ENCODE measurements at places on chromosomes 7 and 10.

GRCh38 chr10:131277278-131277677 lies 34.2 kb downstream of the TCERG1L start:
- no peak for DNase-seq

DNA sequence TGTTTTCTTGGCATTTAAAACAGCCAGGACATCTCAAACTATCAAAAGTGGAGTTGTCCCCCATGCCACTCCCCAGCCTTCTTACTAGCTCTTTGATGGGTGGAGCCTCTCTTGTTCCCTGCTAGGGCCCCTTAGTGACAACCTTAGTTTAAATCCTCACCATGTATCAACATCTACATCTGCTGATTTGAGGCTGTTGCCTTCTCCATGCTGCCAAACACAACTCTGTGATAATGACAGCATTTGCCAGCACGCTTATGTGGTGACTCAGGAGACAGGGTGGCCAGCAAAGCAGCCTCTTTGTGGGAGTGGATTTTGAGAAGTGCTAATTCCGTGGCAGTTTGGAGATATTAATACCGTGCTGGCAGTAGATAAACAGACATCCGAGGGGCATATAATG lies 145.4 kb downstream of the LRRC4 start:
- no peak for DNase-seq

DNA sequence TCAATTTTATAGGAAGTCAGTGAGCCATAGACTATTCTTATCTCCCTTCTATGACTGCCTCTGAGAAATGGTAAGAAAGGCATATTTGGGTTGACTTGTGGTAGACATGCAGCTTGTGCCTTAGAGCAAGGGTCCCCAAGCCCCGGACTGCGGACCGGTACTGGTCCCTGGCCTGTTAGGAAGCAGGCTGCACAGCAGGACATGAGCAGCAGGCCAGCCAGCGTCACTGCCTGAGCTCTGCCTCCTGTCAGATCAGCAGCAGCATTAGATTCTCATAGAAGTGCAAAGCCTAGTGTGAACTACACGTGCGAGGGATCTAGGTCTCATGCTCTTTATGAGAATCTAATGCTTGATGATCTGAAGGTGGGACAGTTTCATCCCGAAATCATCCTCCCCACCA lies 180.6 kb downstream of the SND1 start:
- DNase-seq = no peak

DNA sequence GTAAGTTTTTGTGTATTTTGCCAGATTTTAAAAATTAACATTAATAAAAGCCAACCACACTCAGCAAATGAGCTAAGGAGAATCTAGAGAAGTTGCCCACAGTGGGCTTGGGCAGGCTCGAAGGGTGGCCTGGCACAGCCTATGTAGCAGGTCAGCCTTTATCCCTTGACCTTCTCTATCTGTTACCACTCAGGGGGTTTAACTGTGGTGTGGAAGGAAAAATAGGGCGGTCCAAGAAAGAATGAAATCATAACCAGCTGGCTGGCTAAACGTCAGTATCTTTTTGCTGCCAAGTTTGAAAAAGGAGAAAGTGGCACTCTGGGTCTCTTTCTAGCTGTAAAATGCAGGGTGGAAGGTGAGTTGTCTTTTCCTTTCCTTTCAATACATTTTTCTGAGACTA lies 130.3 kb upstream of the ASAH2 start:
- DNase-seq = no peak

GRCh38 chr7:95545007-95545615 lies 51.2 kb downstream of the PDK4 start:
- no peak for DNase-seq

DNA sequence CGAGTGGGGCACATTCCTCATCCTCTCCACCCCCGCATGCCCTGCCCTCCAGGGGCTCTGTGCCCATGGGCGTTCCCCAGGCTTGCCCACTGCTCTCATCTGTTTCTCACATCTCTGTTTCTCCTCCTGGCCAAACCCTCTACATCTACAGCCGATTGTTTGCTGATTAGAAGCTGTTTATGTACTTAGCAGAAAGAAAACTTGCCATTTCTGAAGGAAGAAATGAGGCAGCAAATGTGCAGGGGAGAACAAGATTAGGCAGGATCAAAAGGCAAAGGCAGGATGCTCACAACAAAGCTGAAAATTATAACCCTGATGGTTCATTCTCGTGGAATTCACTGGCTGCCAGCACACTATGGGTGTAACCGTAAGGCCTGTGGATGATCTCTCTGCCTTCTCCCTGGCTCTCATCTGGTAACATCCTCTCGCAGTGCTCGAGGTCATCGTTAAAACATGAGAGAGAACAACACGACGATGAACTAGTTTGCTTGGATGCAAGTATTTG lies 111.6 kb upstream of the KLF14 start:
- no peak for DNase-seq

DNA sequence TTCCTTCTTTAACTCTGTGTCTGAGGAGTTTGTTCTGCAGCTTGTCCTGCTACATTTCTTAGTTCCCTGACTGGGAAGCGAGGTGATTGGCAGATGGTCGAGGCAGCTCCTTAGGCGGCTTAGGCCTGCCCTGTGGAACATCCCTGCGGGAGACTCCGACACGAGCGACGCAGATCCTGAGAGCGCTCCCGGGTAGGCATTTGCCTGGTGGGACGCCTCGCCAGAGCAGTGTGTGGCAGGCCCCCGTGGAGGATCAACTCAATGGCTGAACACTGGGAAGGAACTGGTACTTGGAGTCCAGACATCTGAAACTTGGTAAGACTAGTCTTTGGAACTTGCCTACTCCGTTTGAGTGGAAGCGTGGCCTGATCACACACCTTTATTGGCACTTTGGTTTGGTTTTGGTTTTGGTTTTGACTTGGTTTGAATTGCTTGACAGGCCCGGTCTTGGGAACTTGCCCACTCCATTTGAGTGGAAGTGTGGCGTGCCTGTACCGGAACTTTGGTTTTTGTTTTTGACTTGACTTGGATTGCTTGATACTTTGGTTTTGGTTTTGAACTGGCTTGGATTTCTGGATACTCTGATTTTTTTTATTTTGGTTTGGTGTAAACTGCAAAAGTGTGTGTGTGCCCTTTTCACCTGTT lies 42.6 kb downstream of the MAP3K8 start:
- DNase-seq = no peak
